Stimulated activated CD4-positive, alpha-beta T cell treated with anti-CD3 and anti-CD28 coated beads, Interleukin-15, amount 100 ng/mL, for 1 hour (primary cell): ENCODE measurements at places on chromosomes 7 and 10.

DNA sequence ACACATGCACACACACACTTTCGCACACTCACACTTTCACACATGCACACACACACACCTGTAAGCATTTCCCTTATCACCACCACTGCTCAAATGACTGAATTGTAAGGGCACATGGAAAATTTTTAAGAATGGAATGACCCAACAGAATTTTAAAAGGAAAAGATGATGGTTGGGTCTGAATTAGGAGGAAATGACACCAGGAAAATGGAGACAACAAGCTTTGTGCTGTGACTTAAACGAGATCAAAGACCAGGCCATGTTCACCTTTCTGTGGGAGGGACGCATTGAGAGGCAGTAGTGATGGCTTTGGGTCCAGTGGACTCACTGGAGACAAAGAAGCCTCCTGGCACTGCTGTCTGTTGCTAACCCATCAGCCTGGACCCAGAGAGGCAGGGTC is 16.7 kb upstream of the C10orf71 start:
- no peak for DNase-seq

DNA sequence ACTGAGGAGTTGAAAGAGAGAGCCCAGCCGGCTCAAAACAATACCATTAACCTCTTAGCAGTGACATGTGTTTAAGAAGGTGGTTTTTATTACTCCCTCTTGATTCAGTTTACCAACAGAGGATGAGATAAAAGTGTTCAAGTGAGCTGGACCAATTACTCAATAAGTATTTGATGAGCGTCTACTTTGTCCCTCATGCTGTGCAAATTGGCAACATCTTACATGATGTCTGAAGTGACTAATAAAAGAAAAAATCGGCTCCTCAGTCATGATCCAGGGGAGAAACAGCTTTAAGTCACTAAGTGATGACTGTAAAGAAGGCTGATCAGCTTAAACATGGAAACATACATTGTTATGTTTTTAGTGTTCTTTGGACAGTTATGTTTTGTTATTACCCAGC is 7.8 kb downstream of the WNT16 start:
- DNase-seq: no peak

- no peak for DNase-seq
Observed at GRCh38 chr10:130959752-130960195, 351.7 kb downstream of the TCERG1L start.

- DNase-seq: no peak
Observed at GRCh38 chr7:46146454-46147255, 225.6 kb upstream of the IGFBP3 start.

- DNase-seq: no peak
Observed at GRCh38 chr10:97182288-97182990, 3.3 kb downstream of the SLIT1 start.

- DNase-seq: no peak
Observed at GRCh38 chr10:5457741-5458140, 41.6 kb downstream of the CALML5 start.

DNA sequence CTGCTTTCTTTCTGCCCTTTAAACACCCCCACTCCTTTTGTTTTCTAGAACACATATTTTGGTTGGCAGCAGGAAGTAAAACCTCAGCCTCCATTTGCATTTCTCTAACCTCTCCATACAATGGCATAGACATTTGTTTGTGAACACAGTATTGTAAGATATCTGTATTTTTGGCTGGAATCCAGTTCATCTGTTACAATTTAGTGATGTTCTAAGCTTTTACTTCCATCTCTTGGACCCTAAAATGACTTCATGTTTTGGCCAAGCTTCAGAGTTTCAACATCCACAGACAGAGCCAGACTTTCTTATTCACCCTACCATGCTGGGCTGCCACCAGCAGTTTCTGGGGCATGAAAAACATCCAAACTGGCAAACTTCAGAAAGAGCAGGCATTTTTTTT is 21.1 kb upstream of the AUTS2 start:
- DNase-seq: no peak

GRCh38 chr7:96774358-96774757 is 64.7 kb upstream of the SEM1 start:
- no peak for DNase-seq

DNA sequence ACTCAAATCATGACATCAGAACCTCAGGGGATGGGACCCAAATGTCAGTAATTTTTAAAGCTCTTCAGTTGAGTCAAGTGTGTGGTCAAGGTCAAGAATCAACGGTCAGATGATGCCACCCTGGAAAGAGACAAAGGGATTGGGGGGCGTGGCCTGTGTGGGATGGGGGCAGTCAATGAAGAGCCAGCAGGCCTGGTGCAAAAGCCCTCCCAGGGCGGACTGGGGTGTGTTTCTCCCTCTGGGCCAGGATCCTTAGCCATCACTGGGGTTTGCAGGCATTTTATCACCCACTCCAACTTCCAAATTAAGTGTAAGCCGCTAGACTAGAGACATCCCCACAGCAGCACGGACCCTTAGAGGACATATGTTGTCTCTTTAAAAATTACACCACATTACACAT is 204.7 kb downstream of the USP6NL start:
- DNase-seq: no peak

DNA sequence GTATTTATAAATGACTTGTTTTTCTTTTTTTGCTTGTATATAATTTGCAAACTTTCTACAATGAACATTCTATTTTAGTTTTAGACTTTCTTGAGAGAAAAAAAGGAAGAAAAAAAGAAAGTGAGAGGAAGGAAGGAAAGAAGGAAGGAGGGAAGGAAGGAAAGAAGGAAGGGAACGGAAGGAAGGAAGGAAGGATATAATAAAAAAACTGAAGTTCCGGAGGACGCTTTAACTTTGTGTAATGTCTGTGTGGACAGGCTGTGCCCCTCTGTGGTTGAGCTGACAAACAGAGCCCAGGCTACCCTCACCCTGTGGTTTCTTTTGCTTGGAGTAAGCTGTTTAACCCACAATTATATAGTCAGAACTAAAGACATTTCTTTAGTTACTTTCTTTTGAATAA is 108.7 kb downstream of the SEMA3D start:
- no peak for DNase-seq

- no peak for DNase-seq
Observed at GRCh38 chr10:84755311-84755710, 426.9 kb downstream of the CCSER2 start.

GRCh38 chr10:127003032-127003685 is 97.9 kb downstream of the DOCK1 start:
- no peak for DNase-seq

DNA sequence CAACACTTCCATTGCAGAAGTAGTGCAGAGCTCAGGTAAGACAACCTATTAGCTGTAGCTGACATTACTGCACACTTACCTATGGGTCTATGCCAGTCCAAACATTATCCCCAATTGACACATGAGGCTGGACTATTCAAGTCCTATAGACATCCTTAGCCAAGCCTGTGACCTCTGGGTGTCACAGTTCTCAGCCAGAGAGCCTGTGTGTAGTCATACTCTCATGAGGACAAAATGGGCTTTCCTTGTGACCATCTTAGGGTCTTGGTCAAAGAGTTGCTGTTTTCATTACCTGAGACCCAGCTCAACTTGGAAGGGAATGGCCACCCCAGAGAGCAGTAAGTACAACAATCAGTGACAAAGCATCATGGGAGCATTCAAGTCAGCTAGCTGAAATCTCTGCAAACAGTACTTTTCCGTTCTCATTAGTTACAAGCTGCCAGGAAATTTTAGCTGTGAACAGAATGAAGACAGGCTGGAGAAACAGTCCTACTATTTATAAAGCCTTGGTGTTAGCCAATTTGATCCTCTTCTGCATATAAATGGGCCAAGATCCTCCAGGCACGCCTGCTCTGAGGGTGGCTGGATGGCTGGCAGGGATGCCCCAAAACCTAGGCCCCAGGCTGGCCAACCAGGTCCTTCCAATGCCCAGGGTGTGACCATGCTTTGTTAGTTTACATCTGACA is 44.3 kb downstream of the NUDCD3 start:
- DNase-seq: no peak
